ENCODE measurements at places on chromosomes 16 and 17.

DNA sequence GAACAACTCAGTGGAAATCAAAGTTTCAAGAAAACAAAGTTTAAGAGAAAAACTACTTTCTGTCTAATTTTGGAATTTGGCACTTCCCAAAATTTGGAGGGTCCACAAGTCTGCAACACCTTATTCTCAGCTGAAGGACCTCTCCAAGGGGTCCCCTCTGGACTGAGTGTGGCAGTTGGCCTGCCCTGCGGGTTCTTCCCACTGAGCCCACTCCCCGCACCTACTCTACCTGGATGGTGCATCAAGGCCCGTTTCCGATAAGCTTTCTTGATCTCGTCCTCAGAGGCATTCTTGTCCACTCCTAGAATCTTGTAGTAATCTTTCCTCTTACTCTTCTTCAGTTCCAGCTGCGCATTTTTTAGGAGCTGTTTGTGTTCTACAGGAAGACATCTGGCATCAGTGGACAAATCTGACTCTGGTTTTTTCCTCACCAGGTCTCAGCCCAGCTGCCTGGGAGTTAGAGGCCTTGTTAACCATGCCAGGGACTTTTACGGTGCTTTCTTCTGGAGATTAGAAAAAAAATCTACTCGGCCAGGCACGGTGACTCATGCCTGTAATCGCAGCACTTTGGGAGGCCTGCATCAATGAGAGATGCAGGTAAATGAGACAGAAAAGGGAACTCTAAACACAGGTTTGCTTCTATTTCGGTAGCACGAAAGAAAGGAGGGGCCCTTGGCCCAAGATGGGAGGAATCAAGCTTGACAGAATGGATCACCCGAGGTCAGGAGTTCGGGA, 15.6 kb downstream of the CNP start:
- no peak for DNase-seq

- DNase-seq: no peak
These were observed 4.5 kb downstream of the RANBP10 start for GRCh38 chr16:67801883-67802282.

- DNase-seq: no peak
These were observed 17.3 kb downstream of the DHX38 start for GRCh38 chr16:72110662-72111615.

DNA sequence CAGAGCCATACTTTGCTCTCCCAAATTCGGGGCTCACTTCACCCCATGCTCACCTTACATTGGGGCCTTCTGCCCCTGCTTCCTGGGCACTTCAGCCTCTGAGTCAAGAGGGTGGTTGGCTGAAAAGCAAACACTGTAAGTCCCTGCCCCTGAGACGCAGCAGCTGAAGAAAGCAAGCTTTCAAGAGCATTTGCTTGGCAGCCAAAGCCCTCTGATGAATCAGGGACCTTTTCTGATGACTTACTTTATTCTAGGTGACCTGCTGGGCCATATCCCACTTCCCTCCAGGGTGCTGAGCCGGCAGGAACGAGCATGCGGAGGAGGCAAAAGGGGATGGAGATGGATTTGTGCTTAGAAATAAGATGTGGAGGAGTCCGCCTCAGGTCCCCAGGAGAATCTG, 147.0 kb upstream of the TNRC6C start:
- no peak for DNase-seq

DNA sequence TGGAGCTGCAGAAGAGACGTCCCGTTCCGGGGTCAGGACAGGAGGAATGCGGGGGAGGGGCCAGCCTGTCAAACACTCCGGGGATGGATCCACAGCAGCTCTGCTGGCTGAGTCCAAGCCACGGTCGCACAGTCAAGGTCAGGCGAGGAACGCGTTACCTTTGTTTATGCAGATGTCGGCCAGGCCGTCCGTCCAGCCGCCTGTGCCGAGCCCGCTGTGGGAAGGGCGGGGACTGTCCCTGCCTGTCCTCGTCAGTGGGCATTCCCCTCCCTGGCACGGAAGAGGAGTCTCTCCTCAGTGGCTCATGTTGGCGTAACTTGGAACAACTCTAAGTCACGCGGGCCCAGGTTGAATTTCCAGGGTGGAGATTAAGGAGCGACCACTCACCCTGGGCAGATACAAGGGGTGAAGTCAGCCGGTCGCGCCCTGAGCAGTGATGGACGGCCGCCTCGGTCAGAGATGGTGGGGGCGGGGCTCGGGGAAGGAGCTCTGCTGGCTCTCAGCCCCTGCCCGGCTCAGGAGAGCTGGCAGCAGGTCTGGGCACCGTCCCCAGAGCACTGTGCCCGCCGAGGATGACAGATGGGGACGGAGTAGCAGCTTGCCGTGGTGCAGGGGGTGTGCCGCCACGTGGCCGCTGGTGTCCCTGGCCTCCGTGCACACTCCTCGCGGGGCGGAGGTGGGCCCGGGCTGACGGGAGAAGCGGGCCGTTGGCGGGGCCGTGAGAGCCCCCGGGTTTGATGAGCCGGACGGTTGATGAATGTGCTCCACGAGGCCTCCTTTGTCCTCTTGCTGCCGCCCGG, 7.3 kb downstream of the CACNA1H start:
- DNase-seq: no peak

DNA sequence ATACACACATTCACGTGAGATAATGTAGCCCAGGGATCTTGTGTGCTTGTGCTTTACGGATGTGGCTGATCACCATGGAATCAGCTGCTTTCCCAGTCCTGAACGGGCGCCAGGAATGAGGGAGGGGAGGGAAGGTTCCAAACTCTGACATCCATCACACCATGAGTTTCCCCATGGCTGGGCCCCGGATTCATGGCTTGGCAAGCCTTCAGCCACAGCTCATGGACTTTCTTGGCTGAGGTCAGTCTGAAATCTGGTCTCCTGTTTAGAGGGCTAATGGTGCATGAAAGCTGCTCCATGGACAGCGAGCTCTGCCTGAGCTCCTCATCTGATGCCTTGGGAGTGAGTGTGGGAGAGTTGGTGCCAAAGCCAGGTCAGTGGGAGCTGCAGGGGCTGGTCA, 767.6 kb upstream of the EEF2KMT start:
- no peak for DNase-seq

DNA sequence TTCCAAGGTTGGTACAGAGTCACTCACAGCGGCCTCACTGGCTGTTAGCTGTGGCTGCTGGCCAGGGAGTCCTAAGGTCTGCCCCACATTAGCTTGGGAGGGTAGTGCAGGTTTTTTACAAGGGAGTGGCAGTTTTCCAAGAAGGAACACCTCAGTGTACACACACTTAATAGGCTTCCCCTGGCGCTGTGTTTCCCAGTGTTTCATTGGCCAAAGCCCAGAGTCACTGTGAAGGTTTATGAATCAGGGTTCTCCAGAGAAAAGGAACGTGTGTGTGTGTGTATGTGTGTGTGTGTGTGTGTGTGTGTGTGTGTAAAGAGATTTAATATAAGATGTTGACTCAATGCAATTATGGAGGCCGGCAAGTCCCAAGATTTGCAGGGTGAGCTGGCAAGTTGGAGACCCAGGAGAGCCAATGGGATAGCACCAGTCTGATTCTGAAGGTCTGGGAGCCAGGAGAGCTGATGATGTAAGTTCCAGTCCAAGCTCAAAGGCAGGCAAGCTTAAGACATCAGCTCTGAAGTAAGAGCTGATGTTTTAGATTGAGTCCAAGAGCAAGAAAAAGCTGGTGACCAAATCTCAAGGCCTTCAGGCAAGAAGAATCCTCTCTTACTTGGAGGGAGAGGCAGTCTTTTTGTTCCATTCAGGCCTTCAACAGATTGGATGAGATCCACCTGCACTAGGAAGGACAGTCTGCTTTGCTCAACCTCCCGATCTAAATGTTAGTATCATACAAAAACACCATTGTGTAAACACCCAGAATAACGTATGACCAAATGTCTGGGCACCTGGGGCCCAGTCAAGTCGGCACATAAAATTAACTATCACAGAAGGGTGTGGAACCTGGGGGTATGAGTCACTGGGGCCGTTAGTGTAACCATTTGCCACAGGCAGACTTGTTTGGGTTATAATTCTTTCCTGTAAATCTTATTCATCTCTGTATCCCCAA, 206.8 kb downstream of the PRKCA start:
- DNase-seq: no peak

GRCh38 chr16:23282568-23282967, 19.5 kb upstream of the SCNN1B start:
- DNase-seq: no peak

- DNase-seq: no peak
These were observed 55.0 kb downstream of the TK2 start for GRCh38 chr16:66494916-66495315.

GRCh38 chr17:42682722-42683403, 532 bp downstream of the CNTNAP1 start:
- DNase-seq: no peak

DNA sequence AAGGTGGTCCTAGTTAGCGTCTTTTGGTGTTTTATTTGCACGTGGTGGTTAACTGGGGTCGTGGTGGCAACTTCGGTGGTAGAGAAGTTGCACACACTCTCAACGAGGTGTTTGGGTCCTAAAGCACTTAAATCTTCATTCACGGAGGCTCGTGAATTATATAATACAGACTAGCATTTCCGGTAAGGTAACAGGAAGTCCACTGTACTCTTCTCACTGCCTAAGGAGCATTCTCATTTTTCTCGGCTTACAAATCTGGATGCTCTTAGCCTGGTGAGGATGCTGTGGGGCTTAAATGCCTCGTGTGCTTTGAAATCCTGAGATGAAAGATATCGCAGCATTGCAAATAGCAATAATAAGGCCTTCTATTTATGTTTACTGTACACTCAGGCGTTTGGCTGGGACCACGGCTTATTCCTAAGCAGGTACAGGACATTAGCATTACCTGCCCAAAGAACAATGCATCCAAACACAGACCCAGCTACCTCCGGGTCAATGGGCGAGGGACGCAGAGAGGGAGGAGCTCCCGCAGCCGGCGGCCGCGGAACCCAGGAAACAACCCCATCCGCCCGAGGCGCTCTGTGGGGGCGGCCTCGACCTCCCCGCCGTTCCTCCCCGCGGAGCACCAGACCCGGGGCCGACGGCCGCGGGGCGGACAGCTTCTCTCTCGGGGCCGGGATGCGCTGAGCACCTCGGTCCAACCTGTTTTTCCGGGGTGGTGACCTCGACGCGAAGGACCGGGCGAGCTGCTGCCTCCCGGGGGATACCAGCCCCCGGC, 856 bp downstream of the DNAJA2 start:
- no peak for DNase-seq

DNA sequence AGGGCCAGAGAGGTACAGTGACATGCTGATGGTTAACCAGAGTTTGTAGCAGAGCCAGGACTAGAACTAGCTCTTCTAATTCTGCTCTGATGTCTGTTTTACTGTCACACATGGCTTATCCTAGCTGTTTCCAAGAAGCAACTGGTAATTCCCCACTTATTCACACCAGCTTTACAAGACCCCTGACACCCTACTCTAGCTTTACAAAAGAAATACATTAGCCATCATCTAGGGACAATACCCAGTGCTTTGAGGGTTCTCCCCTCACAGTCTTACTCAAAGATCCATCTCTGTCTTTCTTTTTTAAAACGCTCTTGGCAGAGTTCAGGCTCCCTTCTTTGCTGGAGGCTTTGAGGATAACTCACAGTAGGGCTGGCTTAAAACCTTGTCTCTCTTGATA, 197.3 kb upstream of the PMFBP1 start:
- no peak for DNase-seq

DNA sequence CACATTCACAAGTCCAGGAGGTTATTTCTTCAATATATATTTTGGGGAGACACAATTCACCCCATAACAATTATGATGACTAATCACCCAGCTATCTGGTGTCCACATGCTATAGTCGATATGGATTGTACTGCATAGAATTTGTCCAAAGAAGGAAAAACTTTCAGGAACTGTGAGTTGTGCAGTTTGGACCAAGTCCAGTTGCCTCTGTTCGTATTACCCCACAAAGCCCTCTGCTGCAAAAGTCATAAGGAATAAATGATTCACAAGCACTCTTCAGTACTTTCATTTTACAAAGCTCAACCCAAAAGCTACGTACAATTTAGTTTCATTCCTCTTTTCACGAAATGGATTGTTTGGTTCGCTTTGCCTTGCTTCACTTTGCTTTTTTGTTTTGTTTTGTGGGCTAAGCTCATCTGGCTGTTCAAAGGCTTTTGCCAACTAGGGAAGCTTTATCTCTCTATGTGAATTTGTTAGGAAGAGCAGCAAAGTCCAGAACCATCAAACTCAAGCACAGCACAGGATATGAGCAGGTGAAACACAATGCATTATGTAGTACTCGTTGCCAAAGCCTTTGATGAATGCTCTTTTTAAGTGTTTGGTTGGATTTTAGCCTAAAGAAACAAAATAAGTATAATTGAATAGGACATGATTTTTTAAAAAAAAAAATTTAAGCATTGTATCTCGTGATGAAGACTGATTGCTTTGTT, 98.6 kb downstream of the ZNF18 start:
- no peak for DNase-seq

- no peak for DNase-seq
These were observed 87.2 kb downstream of the TBC1D16 start for GRCh38 chr17:79948406-79948944.

GRCh38 chr17:6599364-6599763, 41.1 kb downstream of the KIAA0753 start:
- no peak for DNase-seq

- DNase-seq: no peak
These were observed 5.6 kb downstream of the ERAL1 start for GRCh38 chr17:28860363-28860808.

DNA sequence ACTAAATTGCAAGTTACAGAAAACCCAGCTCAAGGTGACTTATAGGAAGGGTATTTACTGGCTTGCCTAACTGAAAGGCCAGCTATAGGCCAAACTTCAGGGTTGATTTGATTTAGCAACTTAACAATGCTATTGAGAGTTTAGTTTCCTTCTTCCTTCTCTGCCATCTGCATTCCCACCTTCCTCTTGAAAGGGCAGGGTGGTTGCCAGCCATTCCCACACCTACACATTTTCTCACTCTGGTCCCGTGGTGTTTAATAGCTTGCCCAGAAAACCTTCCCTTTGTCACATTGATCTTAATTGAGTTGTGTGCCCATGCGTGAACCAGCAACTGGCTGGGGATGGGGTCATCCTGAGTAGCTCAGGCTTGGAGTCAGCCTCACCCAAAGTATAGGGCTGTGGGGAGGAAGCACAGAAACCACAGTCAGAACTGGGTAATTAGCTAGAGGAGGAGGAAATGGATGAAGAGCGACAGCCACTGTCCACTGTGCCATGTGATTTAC, 194.7 kb downstream of the SPECC1 start:
- no peak for DNase-seq

DNA sequence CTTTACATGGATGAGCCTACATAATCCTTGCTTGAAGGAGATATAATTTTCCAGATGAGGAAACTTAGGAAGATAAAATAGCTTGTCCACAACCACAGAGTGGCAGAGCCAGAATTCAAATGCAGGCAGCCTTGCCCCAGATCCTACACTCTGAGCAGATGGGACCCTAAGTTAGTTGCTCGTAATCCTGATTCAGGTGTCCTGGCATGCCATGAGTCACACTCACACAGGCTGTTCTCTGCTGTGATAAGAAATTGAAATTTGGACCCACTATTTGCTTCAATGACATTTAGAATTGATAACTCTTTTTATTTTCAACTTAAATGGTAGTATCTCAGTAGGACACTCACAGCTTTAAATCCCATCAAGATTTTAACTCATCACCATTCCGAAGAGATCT, 150.7 kb upstream of the CACNG5 start:
- DNase-seq: no peak

All from stimulated activated CD8-positive, alpha-beta memory T cell treated with anti-CD3 and anti-CD28 coated beads, Interleukin-4, amount 100 ng/mL, for 1 hour (primary cell).